ENCODE measurements at places on chromosomes 2 and 18.
A peak's percentile ranks its signal among the peaks of the same experiment; 100 is the strongest.

- DNase-seq: no peak
Observed at GRCh38 chr2:205017381-205017780, 472.1 kb downstream of the PARD3B start.

DNA sequence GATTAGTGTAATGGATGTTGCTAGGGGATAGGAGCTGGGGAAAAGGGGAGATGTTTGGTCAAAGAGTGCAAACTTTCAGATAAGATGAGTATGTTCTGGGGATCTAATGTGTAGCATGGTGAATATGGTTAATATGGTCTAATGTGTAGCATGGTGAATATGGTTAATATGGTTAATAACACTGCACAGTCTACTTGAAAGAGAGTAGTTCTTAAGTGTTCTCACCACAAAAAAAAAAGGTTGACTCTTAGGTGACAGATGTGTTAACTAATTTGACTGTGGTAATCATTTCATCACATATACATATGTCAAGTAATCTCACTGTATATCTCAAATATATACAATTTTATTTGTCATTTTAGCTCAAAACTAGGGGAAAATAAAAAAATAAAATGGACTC, 121.3 kb upstream of the CD226 start:
- DNase-seq: no peak

- no peak for DNase-seq
Observed at GRCh38 chr2:9234680-9235146, 28.1 kb downstream of the ASAP2 start.

- peak; percentile 82 for DNase-seq
Observed at GRCh38 chr2:109128048-109128615, 873 bp upstream of the SH3RF3 start.

DNA sequence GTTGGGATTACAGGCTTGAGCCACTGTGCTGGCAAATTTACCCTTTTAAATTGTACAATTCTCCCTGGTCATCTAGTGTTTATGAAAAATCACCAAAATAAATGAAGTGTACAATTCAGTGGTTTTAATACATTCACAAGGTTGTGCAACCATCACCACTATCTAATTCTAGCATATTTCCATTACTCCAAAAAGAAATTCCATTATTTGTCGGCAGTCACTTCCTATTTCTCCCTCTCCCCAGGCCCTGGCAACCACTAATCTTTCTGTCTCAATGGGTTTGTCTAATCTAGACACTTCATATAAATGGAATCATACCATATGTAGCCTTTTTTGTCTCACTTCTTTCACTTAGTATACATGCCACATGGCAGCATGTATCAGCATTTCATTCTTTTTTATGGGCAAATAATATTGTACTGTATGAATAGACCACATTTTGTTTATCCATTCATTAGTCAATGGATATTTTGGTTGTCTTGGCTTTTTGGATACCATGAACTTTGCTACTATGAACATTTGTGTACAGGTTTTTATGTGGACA, 12.6 kb upstream of the POLE4 start:
- no peak for DNase-seq

DNA sequence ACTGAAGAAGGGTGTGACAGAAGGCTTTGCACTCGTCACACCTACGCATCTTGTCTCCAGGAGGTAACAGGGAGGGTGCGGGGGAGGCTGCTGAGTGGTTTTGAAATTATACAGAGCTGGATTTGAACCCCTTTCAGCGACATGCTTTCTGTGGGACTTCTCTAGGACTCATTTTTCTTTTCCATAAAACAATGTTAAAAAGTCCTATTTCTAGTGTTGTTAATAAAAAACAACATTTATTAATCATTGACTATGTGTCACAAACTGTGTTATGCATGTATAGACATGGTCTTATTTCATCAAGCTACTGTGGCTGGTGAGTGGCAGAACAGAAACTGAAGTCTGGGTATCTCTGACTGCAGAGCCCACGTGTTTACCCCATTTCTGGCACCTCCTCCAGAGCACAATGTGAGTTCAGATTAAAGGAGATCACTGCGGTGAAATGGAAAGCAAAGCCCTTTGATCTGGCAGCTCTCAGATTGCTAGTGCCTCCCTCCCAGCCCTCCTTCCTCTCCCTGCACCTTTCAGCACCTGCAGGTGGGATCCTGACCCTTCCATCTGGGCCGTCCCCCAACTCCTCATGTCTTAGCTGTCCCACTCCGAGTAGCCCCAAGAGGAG, 315.5 kb upstream of the MYT1L start:
- no peak for DNase-seq

DNA sequence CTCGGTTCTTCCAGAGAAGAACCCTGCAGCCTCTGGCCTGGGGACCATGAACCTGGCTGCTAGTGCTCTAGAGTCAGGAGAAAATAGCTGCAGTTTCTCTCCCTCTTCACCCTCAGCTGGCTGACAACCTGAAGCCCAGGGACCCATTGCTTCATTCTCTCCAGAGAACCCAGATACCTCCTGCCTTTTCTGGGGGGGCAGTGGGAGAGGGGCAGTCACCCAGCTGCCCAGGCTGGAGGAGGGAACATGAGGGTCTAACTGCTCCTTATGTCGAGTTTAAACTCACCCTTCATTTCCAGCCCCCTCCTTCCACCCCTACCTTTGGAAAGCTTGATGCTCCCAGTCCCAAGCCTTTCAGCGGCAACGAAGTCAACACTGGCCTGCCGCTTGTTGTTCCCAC, 7.6 kb upstream of the ZFAND2B start:
- DNase-seq: no peak

All from NCI-H2081 (cell line).